ENCODE measurements at places on chromosomes 16 and 17. TPM values are rescaled to one million over a fixed set of nuclear protein-coding genes. Genes with fewer than 3 reads are reported as not detected.

The C16orf96 gene
- total RNA-seq = 0.53 TPM

The PLD2 gene
- 22.2 TPM for total RNA-seq

The GFOD2 gene
- total RNA-seq = 11.4 TPM

The ENKD1 gene
- total RNA-seq = 10.2 TPM

The TM4SF5 gene
- not detected for total RNA-seq

The CACNG5 gene
- not detected for total RNA-seq

The HOXB3 gene
- total RNA-seq = 4.7 TPM

The TTC19 gene
- total RNA-seq = 21.1 TPM

The CIBAR2 gene
- not detected for total RNA-seq

The MT1G gene
- total RNA-seq = 1.2 TPM

The RCVRN gene
- 0.31 TPM for total RNA-seq

The GALR2 gene
- not detected for total RNA-seq

DNA sequence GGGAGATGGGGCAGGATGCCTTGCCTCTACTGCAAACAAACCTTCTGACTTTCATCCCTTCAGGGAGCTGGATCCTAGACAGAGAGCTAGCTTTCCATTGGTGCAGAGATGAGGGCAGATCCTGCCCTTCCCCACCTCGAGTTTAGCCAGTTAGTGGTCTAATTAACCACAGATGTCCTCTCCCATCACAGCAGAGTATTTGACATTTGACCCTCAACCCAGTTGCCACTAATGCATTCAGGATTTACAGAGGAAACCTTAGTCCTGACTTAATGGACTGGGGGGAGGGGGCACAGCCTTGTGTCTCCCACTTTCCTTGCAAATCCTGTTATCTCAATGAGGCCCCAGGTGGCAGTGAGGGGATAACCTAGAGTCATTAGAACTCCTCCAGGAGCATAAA is 10.2 kb downstream of the PIP4K2B start:
- no peaks in the 10 kb centered on the region for H3K4me1 ChIP-seq
- DNase-seq = no peak
- H3K27me3 ChIP-seq = no peaks in the 10 kb centered on the region

- H3K4me1 ChIP-seq = peaks cover 11% of the 10 kb centered on the region
- no peak overlapping the region for H3K27ac ChIP-seq
- H3K36me3 ChIP-seq = no peaks in the 10 kb centered on the region
- no peak for DNase-seq
Observed at GRCh38 chr17:77873500-77874302, 84.8 kb upstream of the TNRC6C start.

- H3K27me3 ChIP-seq = no peaks in the 10 kb centered on the region
- no peak overlapping the region for H3K4me3 ChIP-seq
- DNase-seq = no peak
- H3K27ac ChIP-seq = no peak overlapping the region
- no peaks in the 10 kb centered on the region for H3K4me1 ChIP-seq
Observed at GRCh38 chr16:23355106-23355670, 53.1 kb downstream of the SCNN1B start.

DNA sequence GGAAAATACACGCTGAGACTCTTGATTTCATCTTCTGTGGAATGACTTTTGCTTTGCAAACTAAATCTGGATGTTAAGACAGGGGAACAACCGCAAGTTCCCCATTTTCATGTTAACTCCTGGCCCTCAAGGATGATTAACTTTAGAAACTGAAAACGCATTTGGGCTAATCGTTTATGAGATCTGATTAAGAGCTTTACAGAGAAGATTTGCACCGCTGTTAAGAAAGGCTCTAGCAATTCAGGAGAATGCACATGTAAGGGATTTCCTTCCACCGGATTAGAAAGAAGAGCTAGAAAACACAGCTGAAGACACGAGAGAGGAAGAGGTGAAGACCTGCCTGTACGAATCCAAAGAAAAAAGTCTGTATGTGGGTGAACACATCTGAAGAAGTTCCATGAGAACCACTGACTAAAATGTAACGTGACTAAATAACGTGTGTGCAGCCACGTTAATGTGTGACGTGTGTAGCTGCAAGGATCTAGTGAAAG is 106.4 kb downstream of the YPEL2 start:
- DNase-seq = no peak
- H3K27me3 ChIP-seq = no peaks in the 10 kb centered on the region
- H3K27ac ChIP-seq = no peak overlapping the region
- H3K4me1 ChIP-seq = peaks cover 20% of the 10 kb centered on the region
- no peak overlapping the region for H3K4me3 ChIP-seq

DNA sequence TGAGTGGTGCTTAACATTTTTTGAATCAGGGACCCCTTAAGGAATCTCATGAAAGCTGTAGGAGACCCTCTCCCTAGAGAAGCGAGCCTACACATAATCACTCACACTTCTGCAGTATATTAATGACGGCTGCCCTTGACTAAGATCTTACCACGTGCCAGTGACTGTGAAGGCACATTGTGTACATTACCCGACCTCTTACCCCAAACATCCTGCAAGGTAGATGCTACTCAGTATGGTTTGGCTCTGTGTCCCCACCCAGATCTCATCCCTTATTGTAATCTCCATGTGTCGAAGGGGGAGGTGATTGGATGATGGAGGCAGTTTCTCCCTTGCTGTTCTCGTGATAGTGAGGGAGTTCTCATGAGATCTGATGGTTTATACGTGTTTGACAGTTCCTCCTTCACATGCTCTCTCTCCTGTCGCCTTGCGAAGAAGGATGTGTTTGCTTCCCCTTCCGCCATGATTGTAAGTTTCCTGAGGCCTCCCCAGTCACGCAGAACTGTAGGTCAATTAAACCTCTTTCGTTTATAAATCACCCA is 54.2 kb downstream of the RTN4RL1 start:
- peaks cover 52% of the 10 kb centered on the region for H3K27me3 ChIP-seq
- H3K4me3 ChIP-seq = no peak overlapping the region
- H3K27ac ChIP-seq = no peak overlapping the region
- H3K36me3 ChIP-seq = no peaks in the 10 kb centered on the region

- H3K36me3 ChIP-seq = peaks cover 7% of the 10 kb centered on the region
- no peaks in the 10 kb centered on the region for H3K27me3 ChIP-seq
- peak; percentile 46 for DNase-seq
- peaks cover 19% of the 10 kb centered on the region for H3K4me1 ChIP-seq
Observed at GRCh38 chr16:66714654-66715307, 18.2 kb upstream of the CMTM4 start.

GRCh38 chr16:84959045-84959576 is 52.2 kb downstream of the ZDHHC7 start:
- H3K4me3 ChIP-seq = no peak overlapping the region
- no peaks in the 10 kb centered on the region for H3K36me3 ChIP-seq
- no peak for DNase-seq
- H3K27me3 ChIP-seq = peaks cover 23% of the 10 kb centered on the region
- H3K27ac ChIP-seq = no peak overlapping the region

DNA sequence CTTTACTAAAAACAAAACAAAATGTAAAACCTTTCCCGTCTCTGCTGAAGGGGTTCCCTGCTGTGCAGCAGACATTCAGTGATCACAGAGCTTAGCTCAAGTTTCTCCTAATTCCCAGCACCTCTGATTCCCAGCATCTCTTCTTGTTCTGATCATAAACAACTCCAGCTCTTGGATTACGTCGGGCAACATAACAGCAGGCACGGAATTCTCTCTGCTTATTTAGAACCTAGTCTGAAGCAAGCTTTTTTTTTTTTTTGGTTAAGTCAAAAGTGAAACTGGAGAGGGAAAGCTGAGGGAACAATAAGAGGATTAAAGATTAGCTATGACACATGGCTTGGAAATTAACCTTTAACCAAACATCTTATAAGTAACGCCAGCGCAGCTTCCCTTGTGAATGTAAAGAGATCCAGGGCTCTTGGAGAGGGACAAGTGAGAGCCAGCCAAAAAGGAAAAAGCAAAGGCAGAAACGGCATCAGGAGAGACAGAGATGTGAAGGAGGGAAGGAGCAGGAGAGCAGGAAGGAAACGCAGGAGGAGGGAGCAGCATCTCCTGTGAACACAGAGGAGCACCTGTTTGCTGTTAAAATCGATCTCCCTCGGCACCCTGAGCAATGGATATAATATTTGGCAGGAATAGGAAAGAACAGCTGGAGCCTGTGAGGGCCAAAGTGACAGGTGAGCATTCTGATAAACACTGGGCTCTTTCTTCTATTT is at the start of gene BCO1:
Gene BCO1 (plus strand): TSS at position 394 of the 716 bp plus-strand sequence. CDS start 220 bp downstream, at position 614.
- peak within 1 kb of the TSS; percentile 17 for H3K4me3 ChIP-seq
- peak within 1 kb of the TSS; percentile 56 for H3K27ac ChIP-seq
- H3K4me1 ChIP-seq = peaks cover 10% of the 10 kb centered on the region
- peak; percentile 71 for DNase-seq
- H3K27me3 ChIP-seq = no peaks in the 10 kb centered on the region
- no peaks in the 10 kb centered on the region for H3K36me3 ChIP-seq

GRCh38 chr16:81574168-81574567 is 129.6 kb downstream of the CMIP start:
- no peak for DNase-seq
- H3K27ac ChIP-seq = no peak overlapping the region
- H3K4me1 ChIP-seq = peaks cover 18% of the 10 kb centered on the region
- no peak overlapping the region for H3K4me3 ChIP-seq

GRCh38 chr16:58685084-58685449 is 497 bp upstream of the SLC38A7 start:
- peak overlapping the region; percentile 92 for H3K4me3 ChIP-seq
- no peak for DNase-seq
- peaks cover 17% of the 10 kb centered on the region for H3K4me1 ChIP-seq
- peaks cover under 1% of the 10 kb centered on the region for H3K36me3 ChIP-seq

GRCh38 chr16:67014634-67015312 is 14.2 kb upstream of the CBFB start:
- peak overlapping the region; percentile 59 for H3K27ac ChIP-seq
- peaks cover 8% of the 10 kb centered on the region for H3K27me3 ChIP-seq
- peaks cover 25% of the 10 kb centered on the region for H3K4me1 ChIP-seq
- no peaks in the 10 kb centered on the region for H3K36me3 ChIP-seq
- DNase-seq = peak; percentile 40
- peak overlapping the region; percentile 37 for H3K4me3 ChIP-seq

DNA sequence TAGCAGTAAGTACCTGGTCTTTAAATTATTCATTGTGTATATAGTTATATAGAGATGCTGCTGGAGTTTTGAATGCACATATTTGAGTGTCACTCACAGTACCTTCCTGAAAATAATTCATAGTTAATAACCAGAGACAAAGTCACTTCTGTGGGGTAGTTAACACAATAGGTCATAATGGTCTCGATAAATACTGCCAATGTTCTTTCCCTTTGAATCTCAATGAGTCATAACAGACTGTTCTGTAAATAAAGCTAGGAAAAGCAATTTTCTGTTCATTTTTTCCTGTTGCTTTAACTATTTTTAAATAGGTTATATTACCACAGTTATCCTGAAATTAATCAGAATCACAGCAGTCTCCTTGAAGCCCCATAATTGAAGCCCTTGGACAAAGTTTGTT is 87.2 kb downstream of the MAP2K4 start:
- no peaks in the 10 kb centered on the region for H3K27me3 ChIP-seq
- no peak overlapping the region for H3K4me3 ChIP-seq
- H3K27ac ChIP-seq = no peak overlapping the region

DNA sequence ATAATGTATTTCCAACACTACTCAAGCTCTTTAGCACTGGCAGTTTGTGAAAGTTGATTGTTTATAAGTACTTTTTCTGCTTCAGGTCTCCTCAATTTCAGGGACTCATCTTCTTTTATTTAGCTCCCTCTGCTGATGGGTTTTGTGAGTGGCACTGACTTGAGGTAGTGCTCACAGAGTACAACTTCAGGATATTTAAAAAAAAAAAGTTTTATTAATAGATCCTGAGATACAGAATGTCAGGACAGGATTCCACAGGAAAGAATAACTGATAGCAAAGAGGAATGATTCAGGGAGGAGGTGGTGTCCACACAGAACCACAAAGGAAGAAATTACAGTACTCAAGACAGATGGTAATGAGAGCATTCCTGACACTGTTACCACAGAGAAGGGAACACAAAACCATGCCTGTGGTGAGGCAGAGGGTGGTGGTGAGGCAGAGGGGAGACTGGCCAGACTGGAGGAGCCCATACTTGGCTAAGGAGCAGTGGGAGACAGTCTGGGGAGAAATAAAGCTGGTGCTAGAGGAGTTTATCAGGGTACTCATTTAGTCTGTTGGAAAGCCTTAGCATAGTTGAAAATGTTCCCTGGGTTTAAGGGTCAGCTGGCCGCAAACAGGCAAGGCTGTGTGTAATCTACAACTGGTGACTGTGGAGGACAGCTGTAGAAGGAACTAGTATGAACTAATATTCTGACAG is 63.7 kb downstream of the SPAG9 start:
- H3K4me3 ChIP-seq = no peak overlapping the region
- H3K4me1 ChIP-seq = peaks cover 5% of the 10 kb centered on the region
- peak overlapping the region; percentile 88 for H3K27ac ChIP-seq
- DNase-seq = peak; percentile 81
- H3K27me3 ChIP-seq = no peaks in the 10 kb centered on the region

- H3K36me3 ChIP-seq = no peaks in the 10 kb centered on the region
- no peak for DNase-seq
- no peak overlapping the region for H3K4me3 ChIP-seq
- H3K27ac ChIP-seq = no peak overlapping the region
- peaks cover 19% of the 10 kb centered on the region for H3K4me1 ChIP-seq
Observed at GRCh38 chr17:30232015-30232823, 3.3 kb downstream of the SLC6A4 start.

GRCh38 chr17:65489413-65490155 is 71.9 kb downstream of the AXIN2 start:
- no peak for DNase-seq
- peaks cover 5% of the 10 kb centered on the region for H3K4me1 ChIP-seq
- H3K36me3 ChIP-seq = no peaks in the 10 kb centered on the region
- no peak overlapping the region for H3K4me3 ChIP-seq
- H3K27ac ChIP-seq = no peak overlapping the region

DNA sequence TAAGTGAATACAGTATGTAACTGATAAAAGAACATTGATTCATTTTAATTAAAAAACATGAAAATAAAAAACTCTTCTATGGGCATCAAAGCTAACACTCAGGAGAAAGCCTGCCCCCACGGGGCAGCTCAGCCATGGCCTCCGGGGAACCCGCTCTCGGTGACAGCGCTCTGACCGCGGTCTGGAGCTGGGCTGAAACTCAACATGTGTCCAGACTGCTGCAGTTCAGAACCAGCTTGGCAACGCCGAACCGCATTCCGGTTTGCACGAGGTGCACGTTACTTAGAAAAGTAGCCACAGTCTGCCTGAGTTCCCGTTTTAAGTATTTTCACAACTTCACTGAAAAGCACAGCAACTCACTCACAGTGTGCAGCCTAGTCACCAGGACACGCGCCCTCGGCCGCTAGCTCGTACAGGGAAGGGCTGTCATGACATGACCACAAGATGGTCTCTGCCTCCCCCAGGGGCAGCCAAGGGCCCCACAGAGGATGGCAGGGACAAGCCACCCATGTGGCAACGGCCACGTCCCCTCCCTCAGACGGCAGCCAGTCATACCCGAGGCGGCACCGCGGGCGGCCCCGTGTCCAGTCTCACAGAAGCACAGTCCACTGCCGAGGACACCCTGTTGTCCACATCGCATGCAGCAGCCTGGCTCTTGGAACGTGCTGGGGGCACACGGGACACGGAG is 77.1 kb upstream of the METRNL start:
- H3K4me3 ChIP-seq = no peak overlapping the region
- H3K27me3 ChIP-seq = no peaks in the 10 kb centered on the region
- peaks cover 16% of the 10 kb centered on the region for H3K36me3 ChIP-seq
- peaks cover 6% of the 10 kb centered on the region for H3K4me1 ChIP-seq
- DNase-seq = no peak
- H3K27ac ChIP-seq = no peak overlapping the region

GRCh38 chr17:1566505-1567199 is 4.1 kb upstream of the PITPNA start:
- H3K4me3 ChIP-seq = no peak overlapping the region
- no peak overlapping the region for H3K27ac ChIP-seq
- H3K27me3 ChIP-seq = no peaks in the 10 kb centered on the region
- no peak for DNase-seq
- H3K36me3 ChIP-seq = no peaks in the 10 kb centered on the region
